Vein endothelial cell (primary cell): ENCODE measurements at places on chromosomes 16 and 17. TPM values are rescaled to one million over a fixed set of nuclear protein-coding genes. Genes with fewer than 3 reads are reported as not detected.

CBFA2T3 gene
- total RNA-seq = 0.19 TPM in 1 of 2 replicates, not detected in the other

TM4SF5 gene
- not detected in 2 replicates for total RNA-seq

KRTAP2-2 gene
- total RNA-seq = not detected in 2 replicates

ABCA9 gene
- 6.4 and 8.5 TPM in 2 replicates for total RNA-seq

TMEM88 gene
- total RNA-seq = 26.5 and 43.0 TPM in 2 replicates

DDX19B gene
- 35.8 and 47.7 TPM in 2 replicates for total RNA-seq

SLC35G6 gene
- total RNA-seq = not detected in 2 replicates

PPL gene
- total RNA-seq = 1.3 and 2.6 TPM in 2 replicates
